Stimulated activated CD4-positive, alpha-beta T cell treated with anti-CD3 and anti-CD28 coated beads, Interleukin-4, amount 100 ng/mL, for 4 hours (primary cell): ENCODE measurements at places on chromosomes 3 and 15.

- DNase-seq = no peak
These were observed 15.3 kb downstream of the APBA2 start for GRCh38 chr15:28900892-28901586.

DNA sequence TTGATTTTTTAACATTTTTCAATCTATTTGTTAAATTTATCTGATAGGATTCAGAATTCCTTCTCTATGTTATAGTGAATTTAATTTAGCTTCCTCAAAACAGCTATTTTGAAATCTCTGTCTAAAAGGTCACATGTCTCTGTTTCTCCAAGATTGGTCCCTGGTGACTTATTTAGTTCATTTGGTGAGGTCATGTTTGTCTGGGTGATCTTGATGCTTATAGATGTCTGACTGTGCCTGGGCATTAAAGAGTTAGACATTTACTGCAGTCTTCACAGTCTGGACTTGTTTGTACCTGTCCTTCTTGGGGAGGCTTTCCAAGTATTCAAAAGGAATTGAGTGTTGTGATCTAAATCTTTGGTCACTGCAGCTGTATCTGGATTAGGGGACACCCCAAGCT lies 169.5 kb upstream of the C2CD4B start:
- no peak for DNase-seq

DNA sequence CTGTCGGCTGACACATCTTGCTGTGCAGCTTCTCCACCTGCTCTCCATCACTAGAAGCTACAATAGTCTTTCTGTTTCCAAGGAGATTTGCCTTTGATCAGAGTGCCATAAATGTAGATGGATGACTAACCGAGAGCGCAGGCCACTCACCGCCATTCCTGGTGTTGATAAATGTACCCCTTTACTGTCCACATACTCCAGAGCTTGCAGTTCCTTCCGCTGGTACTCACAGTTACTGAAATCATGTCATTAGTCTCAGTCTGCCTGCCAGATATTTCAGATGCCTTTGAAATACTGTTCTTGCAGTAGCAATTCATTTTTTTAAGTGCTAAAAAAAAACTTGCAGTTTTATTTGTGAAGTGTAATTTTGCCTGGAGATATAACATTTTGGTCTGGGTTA lies 72.3 kb downstream of the BLM start:
- DNase-seq = no peak

GRCh38 chr3:140250010-140250855 lies 315.2 kb downstream of the CLSTN2 start:
- no peak for DNase-seq

DNA sequence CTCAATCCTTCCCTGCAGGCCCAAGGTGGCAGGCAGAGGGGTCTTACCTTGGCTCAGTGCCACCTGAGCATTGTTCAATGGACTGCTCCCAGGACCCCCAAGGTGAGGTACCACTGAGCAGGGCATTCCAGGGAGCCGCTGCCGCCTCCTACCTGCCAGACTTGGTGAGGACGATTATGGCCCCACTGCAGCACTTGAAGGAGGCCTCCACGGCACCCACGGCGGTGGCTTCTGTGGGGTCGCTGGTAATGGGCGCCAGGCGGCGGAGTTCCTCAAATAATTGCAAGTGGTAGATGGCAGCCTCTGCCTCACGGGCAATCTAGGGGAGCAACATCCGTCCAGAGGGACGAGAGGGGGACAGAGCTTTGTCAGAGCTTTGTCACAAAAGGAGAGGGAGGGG lies 4.7 kb upstream of the GRAMD2A start:
- no peak for DNase-seq

DNA sequence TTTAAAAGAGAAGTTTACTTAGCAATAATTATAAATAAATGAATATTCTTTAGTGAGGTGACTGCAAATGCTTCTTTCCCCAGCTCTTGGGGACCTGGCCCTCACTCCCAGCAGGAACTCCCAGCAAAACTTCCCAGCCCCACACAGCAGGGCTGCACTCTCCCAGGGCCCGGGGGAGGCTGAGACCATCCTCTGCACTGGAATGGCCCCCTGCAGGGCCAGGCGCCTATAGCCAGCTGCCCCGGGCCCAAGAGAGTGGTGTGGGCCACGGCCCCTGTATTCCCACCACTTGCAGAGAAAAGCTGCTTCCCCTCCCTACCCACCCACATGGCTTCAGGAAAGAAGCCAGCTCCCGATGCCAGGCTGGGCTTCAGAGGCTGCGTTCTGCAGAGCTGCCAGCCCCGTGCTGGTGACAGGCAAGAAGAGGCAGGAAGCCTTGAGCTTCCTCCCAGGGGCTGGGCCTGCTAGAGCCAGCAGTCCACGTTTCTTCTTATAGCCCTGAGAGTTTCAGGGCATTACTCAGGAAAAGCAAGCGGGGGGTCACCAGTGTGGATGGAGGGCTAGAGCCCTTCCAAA lies 20.0 kb downstream of the IDH2 start:
- no peak for DNase-seq

GRCh38 chr15:43547539-43547938 lies 30.1 kb downstream of the MAP1A start:
- DNase-seq = no peak

GRCh38 chr3:56878074-56878473 lies 76.3 kb upstream of the ARHGEF3 start:
- DNase-seq = peak; percentile 35

- DNase-seq = peak; percentile 18
These were observed 32.7 kb downstream of the SMAD3 start for GRCh38 chr15:67097930-67098740.

DNA sequence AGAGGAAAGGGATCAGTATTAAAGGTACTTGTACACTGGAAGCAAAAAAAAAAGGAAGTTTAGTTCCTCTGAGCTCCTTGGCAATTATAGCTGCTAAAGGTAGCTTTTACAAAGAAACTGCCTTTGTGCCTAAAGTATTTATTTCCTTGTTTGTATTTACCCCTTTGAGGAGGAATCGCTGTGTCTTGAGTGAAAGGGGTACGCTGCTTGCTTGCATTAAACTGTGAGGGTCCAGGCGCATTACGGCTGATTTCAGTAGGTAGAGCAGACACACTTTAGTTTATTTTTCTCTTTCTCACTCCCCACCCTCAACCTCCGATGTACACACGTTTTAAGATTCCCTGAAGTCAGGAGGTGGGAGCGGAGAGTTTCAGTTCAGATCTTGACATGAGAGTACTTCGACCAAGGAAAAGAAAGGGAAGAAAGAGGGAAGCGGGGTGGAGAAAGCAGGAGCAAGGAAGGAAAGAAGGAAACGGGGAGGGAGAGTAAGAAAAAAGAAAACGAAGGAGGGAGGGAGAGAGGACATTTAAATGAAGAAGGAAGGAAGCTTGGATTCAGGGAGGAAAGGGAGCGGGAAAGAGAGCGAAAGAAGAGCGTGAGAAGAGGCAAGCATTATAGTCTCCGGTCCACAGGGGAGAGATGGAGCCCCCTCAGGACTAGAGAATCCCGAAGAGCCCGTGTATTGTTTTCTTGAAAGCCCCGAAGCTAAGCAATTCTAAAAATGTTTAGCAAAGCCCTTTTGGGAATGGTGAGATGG lies 1.2 kb upstream of the MME start:
- no peak for DNase-seq

GRCh38 chr15:88630141-88630721 lies 8.6 kb upstream of the ISG20 start:
- no peak for DNase-seq

- no peak for DNase-seq
These were observed 2.2 kb upstream of the SLC12A8 start for GRCh38 chr3:125214738-125215137.

- DNase-seq = no peak
These were observed 1.3 kb downstream of the FRMD5 start for GRCh38 chr15:44193651-44194322.

DNA sequence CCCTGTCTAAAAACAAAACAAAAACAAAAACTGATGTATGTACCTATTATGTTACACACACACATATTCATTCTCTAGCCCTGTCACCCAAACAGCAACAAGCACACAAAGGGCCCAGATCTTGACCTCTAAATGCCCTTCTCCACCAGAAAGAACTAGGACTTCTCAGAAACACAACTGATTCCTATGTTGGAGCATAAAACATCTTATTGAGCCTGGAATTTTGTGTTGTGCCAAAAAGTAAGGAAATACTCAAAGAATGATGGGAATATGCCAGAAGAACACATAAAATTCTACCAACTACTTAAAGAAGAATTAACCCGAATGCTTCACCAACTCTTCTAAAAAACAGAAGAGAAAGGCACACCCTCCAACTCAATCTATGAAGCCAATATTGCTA lies 66.7 kb upstream of the OCA2 start:
- DNase-seq = no peak

GRCh38 chr3:134751831-134752230 lies 43.2 kb upstream of the EPHB1 start:
- no peak for DNase-seq

GRCh38 chr3:193922034-193922774 lies 213.7 kb upstream of the HES1 start:
- no peak for DNase-seq

DNA sequence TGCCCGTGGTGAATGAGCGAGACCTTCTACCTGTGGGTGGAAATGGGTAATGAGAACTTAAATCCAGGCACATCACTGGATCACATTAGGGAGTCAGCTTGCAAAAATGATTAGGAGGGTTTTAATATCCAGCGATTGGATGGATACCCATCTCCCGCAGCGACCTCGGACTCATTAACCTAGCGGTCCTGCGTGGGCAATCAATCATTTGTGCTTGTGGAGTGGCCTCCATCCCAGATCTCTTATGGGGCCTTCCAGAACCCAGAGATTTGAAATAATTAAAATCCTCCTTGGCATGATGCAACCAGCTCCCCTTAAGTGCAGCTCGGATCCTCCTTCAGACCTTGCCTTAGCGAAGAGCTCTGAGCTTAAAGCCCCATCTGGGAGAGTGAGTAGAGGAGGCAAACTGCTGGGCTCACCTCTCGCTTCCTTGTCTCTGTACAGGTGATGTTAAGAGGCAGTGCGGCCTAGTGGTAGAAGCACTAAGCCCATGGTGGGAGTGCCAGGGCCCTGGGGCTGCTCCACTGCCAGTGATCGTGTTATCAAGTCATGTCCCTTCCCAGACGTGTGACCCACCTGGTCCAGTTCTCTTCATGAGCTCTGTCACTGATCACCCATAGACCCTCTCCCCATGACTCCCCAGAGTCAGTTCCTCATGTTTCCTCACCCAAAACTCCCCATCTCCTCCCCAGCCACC lies 285.2 kb upstream of the TLE3 start:
- no peak for DNase-seq

GRCh38 chr3:189457631-189458412 lies 173.4 kb upstream of the TP63 start:
- DNase-seq = no peak

- no peak for DNase-seq
These were observed 46.3 kb upstream of the C2CD4B start for GRCh38 chr15:62211348-62211747.

DNA sequence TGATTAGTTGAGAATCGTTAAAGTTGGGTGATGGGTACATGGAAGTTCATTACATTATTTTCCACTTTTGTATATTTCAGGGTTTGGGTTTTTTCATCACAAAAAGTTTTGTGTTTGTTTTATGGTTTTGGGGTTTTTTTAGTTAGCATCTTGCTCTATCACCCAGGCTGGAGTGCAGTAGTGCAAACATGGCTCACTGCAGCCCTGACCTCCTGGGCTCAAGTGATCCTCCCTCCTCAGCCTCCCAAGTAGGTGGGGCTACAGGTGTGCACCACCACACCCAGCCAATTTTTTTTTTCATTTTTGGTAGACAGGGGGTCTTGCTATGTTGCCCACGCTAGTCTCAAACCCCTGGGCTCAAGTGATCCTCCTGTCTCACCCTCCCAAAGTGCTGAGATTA lies 100.1 kb upstream of the CHD2 start:
- no peak for DNase-seq
